Activated CD8-positive, alpha-beta T cell treated with anti-CD3 and anti-CD28 coated beads for 36 hours (primary cell): ENCODE measurements at places on chromosomes 1 and 21.

DNA sequence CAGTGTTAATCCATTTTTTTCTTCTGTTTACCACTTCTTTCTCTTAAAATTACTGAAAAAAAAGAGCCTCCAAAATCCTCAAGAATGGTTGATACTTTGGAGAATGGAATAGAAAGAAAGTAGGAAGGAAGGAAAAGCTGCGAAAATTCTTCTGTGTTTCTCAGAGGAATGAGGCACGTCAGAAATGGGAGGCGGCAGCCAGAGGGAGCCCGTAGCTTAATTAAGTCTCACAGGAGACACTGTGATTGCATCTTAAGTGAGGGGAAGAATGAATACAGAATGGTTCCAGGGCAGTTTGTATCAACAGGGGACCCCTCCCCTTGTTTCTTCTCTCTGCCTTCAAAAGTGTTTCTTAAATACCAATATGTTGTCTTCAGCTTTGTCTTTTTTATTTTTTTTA lies 1099.5 kb downstream of the PLA2G4A start:
- peak; percentile 7 for DNase-seq

DNA sequence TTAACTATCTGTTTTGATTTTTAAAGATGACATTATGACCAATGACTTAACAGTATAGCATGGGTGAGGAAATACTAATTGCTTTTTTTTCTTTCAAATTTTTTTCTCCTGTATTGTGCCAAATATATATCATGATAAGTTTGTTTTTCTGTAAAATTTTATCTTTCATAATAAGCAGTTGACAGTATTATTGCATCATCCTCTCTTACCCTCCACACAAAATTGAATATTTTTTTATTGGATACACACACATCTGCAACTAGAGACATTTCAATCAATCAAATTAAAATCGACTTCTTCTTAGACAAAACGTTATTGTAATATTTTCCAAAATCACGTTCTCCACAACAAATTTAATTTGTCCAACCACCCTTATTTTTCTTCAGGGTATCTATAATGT lies 330.4 kb upstream of the BRINP3 start:
- no peak for DNase-seq

GRCh38 chr1:50322579-50322978 lies 100.7 kb downstream of the DMRTA2 start:
- no peak for DNase-seq

DNA sequence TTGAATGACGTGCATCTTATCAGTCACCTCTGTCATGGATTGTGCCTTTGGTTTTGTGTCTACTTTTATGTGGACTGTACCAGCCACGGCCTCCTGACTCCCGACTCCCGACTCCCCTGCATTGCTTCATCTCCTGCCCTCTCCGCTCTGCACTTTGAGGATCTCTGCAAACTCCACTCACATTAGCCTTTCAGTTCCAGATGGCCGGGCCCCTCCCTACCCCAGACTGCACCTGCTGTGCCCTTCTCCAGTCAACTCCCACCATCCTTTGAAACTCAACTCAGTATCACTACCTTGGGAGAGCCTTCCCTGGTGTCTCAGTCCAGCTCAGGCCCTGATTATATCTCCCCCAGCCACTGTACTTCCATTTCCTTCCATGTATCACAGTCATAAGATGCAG lies 71.4 kb downstream of the MDM4 start:
- no peak for DNase-seq

DNA sequence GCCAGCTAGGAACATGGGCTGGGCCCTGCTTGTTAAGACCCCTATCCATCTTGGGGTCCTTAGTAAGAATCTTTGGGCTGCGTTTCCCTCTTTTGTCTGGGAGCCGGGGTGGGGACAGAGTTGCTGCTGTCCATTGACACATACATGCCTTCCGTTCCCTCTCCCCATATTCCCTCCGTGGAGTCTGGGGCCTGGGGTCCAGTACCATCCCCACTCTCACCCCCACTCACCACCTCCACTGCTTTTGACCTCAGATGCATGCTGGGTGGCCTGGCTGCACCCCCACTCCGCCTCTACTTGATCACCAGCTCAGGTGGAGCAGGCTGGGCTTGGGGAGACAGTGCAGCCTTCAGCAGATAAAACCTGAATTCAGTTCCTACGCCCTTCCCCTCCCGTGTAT lies 3.3 kb downstream of the RD3 start:
- DNase-seq = no peak

- DNase-seq = no peak
Measured at GRCh38 chr1:177341773-177342172, 171.0 kb downstream of the BRINP2 start.

DNA sequence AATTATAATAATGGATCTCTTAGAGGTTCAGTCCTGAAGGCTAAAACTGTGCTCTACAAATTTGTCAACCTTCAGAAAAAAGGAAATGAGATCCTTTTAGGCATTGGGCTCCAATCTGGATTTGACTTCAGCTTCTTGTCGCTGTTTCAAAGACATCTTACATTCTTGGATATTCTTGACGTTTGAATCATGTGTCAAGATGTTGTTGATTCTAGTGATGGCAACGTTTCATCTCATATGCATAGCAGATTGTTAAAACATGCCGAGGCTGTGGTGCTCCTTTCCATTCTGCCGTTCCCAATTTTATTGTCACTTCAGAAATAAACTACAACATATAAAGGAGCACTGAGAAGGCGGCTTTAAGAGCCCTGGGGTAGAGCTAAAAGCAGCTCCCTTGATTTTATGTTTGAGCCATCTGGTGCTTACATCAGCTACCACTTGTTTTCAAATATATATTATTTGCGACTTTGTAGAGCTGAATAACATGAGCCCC lies 467.6 kb upstream of the ZRANB2 start:
- no peak for DNase-seq

DNA sequence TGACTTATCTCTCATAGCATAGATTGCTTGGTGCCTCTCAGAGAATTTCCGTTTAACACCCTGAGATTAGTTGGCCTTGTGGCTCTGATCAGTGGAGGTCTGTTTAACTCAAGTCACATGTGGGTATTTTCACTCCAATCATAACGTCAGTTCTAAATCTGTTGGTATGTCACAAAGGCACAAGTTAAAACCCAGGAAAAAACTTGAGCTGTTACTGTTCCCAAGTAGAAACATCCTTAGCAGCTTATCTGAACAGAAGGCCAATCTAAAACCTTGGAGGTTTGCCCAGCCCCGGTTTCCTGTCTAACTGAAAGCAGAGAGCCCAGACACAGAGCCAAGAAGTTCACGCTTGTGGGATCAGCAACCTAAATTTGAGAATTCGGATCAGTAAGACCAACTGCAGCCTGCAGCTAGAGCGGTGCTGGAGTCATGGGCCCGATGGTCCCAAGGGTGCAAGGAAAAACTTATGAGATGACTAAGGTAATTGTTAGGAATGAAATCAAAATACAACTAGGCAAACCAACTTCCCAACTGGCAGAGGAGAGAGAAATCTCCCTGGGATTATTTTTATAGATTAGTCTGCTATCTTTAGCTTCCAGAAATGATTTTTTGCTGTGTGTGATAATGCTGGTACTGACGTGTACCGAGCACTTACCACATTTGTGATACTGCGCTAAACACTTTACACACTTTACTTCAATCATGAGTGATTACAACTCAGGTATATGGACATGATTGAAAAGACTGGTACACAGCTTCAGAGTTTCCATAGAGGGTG lies 90.2 kb upstream of the C1orf21 start:
- DNase-seq = peak; percentile 7

DNA sequence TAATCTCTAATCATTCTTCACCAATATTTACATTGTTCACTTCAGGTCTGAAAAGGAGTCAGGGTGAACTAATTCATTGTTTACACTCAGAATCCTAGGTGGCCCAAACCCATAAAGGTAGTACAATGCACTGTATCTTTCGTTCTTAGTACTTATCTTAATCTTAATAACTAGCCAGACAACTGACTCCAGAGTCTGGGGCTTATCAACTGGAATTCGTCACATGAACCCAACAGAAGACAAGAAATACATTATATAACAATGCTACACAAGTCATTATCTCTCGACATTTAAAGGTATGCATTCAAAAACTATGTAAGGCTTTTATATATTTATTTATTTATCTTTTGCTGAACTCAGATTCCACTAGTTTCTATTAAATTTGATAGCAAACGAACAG lies 125.9 kb upstream of the ESRRG start:
- DNase-seq = no peak

GRCh38 chr1:147287133-147287865 lies 44.8 kb downstream of the CHD1L start:
- no peak for DNase-seq

- no peak for DNase-seq
Measured at GRCh38 chr1:243605604-243606003, 244.4 kb downstream of the AKT3 start.

DNA sequence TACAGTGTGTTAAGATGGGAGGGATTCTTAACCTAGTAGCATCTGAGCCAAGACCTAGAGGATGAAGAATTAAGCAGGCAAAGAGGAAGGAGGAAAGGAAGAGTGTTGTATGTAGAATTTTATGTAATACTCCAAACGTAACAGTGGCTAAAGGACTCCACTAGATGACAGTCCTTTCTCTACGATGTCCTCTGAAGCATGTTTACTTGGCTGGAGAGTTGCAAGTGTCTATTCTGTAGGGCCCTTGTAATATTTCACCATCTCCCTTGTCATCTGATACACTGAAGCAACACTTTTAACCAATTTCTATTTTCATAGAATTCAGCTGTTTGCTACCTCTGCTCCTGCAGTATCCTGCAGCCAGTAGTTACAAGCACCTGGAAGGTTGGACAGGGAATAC lies 2.2 kb upstream of the YBX1 start:
- no peak for DNase-seq

GRCh38 chr21:36765229-36765628 lies 66.3 kb downstream of the SIM2 start:
- no peak for DNase-seq

- DNase-seq = no peak
Measured at GRCh38 chr1:16450863-16451481, 10.4 kb downstream of the NECAP2 start.

GRCh38 chr1:33346927-33347649 lies 26.2 kb upstream of the A3GALT2 start:
- no peak for DNase-seq

- no peak for DNase-seq
Measured at GRCh38 chr1:225950905-225951497, 10.0 kb upstream of the LEFTY2 start.

GRCh38 chr1:191206513-191207207 lies 729.0 kb upstream of the BRINP3 start:
- DNase-seq = no peak

DNA sequence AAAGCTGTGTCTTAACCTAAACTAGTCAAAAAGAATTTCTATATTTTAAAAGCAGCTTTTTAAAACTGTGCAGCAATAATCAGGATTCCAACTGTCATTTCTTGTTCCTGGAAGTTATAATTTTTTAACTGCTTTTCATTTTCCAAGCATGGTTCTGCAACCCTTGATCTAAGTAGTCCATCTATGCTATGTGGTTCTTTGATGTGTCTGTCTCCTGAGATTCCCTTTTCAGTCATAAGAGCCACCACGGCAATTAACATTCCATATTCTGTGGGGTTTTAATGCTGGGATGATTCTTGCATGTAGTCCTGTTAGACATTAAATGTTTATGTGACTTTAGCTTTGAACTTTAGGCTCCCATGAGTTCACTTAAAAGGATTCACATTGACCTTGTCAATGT lies 220.4 kb downstream of the TPR start:
- DNase-seq = no peak

DNA sequence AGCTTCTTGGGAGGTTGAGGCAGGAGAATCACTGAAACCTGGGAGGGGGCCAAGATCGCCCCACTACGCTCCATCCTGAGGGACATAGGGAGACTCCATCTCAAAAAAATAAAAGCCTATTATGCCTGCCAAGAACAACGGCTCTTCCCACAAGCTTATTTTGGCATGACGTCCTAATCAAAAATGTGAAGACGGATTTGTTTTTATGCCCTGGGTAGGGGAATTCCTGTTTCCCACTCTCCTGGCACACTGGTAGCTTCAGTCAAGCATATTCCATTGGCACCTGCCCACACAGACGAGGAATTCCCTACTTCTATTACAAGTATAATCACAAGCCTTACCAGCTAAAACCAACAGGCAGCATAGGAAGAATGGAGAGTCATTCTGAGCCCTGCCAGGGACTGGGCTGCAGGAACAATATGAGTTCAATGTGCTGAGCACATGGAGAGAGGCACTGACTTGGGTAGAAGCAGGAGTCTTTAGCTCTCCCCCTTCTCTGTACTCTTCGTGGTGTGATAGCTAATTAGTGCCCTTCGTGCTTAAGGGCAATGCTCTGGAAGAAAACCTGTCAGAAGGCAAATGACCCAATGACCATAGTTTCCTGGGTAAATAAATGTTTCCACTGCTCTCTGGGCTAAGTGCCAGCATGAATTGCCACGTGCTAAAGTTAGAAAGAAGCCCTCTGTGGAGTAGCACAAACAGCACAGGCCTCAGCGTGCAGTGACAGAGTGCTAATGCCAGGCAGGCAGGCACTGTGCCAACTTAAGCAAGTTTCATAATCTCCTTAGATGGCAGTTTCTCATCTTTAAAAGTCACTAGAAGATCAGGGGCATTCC lies 16.8 kb downstream of the TNFSF4 start:
- peak; percentile 16 for DNase-seq

DNA sequence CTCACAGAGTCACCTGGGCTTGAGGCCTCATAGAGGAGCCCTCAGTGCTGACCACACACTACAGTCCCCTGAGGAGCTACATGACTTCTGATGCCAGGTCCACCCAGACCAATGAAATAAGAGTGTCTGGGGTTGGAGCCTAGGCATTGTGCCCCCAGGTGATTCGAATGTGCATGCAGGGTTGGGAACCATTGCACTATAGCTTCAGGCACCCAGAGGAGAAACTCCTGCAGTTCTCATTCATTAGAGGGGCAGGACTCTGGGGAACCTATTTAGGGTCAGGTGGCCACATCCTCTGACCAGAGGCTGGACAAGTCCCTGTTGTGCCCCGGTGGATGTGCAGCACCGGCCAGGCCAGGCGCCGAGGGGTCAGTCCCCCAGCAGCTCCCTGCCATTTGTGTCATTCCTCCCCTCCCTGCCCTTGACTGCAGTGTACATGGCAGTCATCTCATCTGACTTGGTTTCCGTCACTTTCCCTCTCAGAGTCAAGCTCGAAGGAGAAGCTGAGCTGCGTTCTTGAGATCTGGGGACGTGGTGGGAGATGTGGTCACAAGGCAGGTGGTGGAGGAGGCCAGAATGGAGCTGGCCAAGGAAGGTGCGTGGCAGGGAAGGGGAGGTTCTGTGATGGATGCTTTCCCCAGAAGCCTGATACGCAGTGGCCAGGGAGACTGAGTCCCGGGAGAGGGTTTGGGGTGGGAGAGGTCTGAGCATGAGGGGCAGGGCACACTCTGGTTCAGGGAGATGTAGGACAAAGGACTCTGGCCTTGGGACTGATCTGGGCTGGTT lies 6.4 kb downstream of the CLDN19 start:
- DNase-seq = no peak

DNA sequence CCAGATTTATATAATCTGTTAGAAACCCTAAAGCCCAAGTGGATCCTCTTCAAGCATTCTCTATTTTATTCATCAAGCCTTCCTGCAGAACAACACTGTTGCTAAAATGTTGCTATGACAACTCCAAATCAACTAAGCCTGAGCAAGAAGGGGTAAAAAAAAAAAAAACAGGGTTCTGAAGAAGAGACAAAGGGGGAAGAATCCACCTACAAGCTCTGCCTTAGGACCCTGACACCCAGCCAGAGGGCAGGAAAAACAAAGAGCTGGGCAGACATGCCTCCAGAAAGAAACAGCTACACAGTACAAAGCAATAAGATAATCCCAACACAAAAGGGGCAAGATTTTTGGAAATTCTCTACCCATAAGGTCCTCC lies 1.3 kb downstream of the USF1 start:
- no peak for DNase-seq

- no peak for DNase-seq
Measured at GRCh38 chr1:33363470-33363861, 42.6 kb upstream of the A3GALT2 start.
